ENCODE measurements at places on chromosomes 13 and 19. TPM values are rescaled to one million over a fixed set of nuclear protein-coding genes. Genes with fewer than 3 reads are reported as not detected.

The PCSK4 gene
- 0.98 TPM for total RNA-seq

The LENG8 gene
- total RNA-seq = 64.1 TPM

The DLL3 gene
- 7.8 TPM for total RNA-seq

The LILRA6 gene
- total RNA-seq = not detected

The KRTDAP gene
- total RNA-seq = not detected

The ATXN8OS gene
- total RNA-seq = not detected

The PTPRH gene
- 16.5 TPM for total RNA-seq

The ZIC2 gene
- total RNA-seq = 4.5 TPM

The ZNF324 gene
- 9.8 TPM for total RNA-seq

The MCEMP1 gene
- 0.27 TPM for total RNA-seq

The ZNF563 gene
- 1.4 TPM for total RNA-seq

The RABAC1 gene
- 87.1 TPM for total RNA-seq

The ARL11 gene
- total RNA-seq = not detected

The CALR3 gene
- 0.23 TPM for total RNA-seq

The RASIP1 gene
- 0.08 TPM for total RNA-seq

The POGLUT2 gene
- 21.8 TPM for total RNA-seq

The ZNF728 gene
- 0.19 TPM for total RNA-seq

The KIR3DL2 gene
- not detected for total RNA-seq

The C19orf81 gene
- total RNA-seq = 5.2 TPM

The LILRB5 gene
- not detected for total RNA-seq

The FCGBP gene
- total RNA-seq = 0.19 TPM

The ZSCAN1 gene
- total RNA-seq = not detected

The LRRC63 gene
- 0.13 TPM for total RNA-seq

The ZNF556 gene
- 0.83 TPM for total RNA-seq

The ZNF560 gene
- total RNA-seq = 3.7 TPM

The PDX1 gene
- 0.45 TPM for total RNA-seq

The NKPD1 gene
- total RNA-seq = not detected

The SLC1A6 gene
- total RNA-seq = not detected

The COX6B1 gene
- total RNA-seq = 327 TPM

The TNNT1 gene
- total RNA-seq = 83.9 TPM

The NEK5 gene
- total RNA-seq = 0.16 TPM

The PCDH17 gene
- 8.1 TPM for total RNA-seq

The GGN gene
- total RNA-seq = 0.41 TPM

The SIGLEC8 gene
- not detected for total RNA-seq

The FLT3LG gene
- total RNA-seq = 6.1 TPM

The CNFN gene
- 0.80 TPM for total RNA-seq

The CEACAM4 gene
- not detected for total RNA-seq

The CAPN12 gene
- total RNA-seq = 0.91 TPM

The DUXA gene
- not detected for total RNA-seq

The OXGR1 gene
- total RNA-seq = 0.66 TPM

The KCNC3 gene
- total RNA-seq = 1.5 TPM

The SYDE1 gene
- total RNA-seq = 99.9 TPM

The PRSS57 gene
- total RNA-seq = not detected

The EEF1AKMT1 gene
- total RNA-seq = 5.1 TPM

The SEMA6B gene
- total RNA-seq = 27.4 TPM

The RAP2A gene
- 11.2 TPM for total RNA-seq

The SHD gene
- total RNA-seq = not detected

The UHRF1 gene
- 99.7 TPM for total RNA-seq

The TEX26 gene
- not detected for total RNA-seq

The CCDC8 gene
- total RNA-seq = not detected

The CRX gene
- total RNA-seq = not detected

The ZNF20 gene
- total RNA-seq = 2.5 TPM
